Foreskin fibroblast (primary cell): ENCODE measurements at places on chromosomes 11 and 22.
A peak's percentile ranks its signal among the peaks of the same experiment; 100 is the strongest.

DNA sequence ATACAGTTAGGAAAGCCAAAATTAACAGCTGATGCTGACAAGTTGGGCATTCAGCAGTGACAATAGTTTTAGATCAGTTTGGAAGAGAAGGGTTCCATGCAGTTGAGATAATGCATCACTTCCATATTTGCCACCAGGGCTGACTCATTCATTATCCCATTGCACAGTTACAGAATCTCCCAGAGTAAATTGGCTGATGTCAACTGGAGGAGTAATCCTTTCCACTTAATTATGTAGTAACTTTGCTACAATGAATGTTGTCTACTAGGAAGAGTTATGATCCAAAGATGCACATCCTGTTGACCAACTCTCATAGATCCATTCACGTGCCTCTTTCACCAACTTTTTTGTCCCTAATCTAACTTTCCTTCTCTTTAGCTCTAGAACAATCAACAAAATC, 123.3 kb upstream of the LUZP2 start:
- DNase-seq: no peak

DNA sequence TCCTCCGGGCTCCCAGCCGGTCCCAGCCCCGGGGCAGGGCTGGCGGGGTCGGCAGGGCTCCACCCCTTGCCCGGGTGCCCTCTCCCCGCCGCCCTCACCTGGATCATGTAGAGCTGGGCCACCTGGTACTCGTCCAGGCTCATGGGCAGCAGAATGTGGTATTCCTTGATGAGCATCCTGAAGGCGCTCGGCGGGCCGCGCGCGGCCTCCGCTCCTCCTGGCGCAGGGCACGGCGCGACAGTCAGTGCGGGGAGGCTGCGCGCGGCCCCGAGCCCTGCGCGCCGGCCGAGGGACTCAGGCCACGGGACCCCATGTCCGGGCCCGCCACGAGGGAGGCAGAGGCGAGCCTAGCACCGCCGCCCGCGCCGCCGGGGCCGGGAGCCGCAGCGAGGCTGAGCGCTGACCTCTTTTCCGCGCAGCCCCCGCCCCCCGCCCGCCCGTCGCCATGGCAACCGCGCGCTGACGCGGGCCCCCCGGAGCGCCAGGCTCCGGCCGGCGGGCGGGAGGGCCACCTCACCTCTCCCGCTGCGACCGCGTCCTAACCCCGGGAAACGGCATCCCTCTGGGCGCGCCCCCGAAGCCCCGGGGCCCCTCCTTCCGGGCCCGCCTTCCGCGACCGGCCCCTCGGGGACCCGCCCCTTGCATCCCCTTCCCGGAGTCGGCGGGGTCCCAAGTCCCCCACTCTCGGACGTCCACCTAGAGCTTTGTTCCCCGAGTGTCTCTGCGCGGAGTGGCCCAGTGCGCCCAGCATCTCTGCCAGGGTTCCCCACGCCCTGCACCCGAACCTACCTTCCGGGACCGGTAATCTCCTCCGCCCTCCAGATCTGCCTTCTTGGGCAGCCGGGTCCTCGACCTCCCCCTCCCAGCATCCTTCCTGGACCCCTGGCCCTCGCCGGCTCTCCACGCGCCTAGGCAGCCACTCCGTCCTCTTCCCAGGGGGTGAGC, 886 bp downstream of the PITPNM1 start:
- peak; percentile 21 for DNase-seq

- no peak for DNase-seq
Observed at GRCh38 chr22:24483976-24484545, 11.1 kb upstream of the UPB1 start.

GRCh38 chr22:42372976-42373375, 59.2 kb downstream of the NFAM1 start:
- DNase-seq: no peak

DNA sequence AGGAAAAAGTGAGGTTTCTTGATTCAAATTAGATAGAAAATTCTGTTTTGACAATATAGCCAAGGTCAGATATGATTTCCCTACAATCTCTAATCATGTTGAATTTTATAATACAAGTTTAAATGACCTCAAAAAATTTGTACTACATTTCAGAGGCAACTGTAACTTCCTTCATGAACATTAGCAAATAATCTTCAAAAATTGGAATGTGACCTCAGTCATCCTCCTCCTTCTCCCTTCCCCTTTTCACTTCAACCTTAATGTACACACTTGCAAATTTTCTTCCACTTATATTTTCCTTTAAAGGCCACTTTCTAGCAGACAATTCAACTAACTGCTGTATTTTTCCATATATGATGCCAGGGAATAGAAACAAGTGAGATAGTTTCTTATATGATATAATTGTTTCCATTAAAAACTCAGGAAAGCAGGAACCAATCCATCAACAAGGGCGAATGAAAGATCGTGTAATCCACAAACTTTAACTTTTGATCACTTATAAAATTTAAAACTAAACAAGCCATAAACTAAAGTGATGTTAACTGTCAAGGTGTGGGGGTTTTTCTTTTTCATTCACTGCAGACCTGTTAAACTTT, 60.3 kb downstream of the MAML2 start:
- no peak for DNase-seq

DNA sequence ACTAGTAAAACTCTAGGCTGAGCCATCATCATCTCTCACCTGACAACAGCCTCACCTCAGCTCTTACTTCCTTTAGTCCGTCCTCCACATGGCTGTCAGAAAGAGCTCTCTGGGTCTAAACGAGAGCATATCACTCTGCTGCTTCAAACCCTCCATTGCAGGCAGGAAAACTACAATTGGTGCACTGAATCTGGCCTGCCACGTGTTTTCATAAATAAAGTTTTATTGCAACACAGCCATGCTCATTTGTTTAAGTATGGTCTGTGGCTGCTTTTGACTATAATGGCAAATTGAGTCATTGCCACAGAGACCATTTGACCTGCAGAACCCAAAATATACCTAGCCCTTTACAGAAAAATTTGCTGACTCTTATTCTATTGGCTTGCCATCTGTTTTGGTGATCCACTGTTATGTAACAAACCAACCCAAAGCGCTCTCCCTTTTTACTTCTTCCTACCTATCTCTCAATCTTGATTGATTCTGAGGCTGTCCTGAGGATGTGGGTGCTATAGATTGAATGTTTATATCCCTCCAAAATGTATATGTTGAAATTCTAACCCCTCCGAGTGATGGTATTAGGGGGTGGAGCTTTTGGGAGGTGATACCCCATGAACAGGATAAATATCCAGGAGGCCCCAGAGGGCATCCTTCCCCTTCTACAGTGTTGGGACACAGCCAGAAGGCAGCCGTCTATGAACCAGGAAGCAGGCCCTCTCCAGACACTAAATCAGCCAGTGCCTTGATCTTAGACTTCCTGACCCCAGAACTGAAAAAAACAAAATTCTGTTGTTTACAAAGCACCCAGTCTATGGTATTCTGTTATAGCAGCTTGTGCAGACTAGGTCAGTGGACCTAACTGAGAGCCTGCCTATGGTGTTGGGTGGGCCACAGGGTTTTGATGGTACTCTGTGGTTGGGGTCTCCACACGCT, 99.9 kb downstream of the PIWIL4 start:
- DNase-seq: no peak

DNA sequence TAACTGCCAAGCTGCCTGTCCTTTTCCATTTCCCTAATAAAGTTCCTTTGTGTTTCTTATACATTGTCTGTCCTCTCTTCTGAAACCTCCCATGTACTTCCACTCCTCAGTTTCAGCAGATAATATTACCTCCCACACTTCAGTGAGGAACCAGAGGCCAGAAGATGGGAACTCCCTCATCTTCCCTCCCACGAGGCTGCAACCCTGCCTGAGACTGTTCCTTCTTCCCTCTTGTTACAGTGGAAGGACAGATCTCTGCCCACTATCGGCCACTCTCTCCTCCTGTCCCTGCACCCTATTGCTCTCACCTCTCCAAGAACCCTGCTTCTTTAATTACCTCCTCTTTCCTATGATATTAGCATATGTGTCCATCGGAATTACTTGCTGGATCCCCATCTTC, 38.1 kb upstream of the SWAP70 start:
- DNase-seq: no peak

GRCh38 chr11:15852179-15852578, 504.2 kb downstream of the SOX6 start:
- DNase-seq: no peak

DNA sequence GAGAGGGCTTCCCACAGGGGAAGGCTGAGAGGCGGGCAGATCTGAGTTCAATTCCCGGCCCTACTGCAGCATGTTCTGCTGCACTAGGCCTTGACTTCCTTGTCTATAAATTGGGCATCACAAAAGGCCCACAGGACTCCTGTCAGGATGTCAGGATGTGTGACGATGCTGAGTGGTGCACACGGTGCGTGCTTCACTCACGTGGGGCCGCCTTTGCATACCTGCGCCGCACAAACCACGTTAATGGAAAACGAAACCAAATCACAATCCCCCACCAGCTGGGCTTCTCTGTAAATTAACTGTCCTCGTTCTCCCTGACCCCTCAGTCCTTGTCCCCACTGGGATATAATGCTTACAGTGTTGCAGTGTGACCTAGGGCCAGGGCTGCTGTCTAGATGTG, 32.3 kb upstream of the TSPAN18 start:
- DNase-seq: no peak

DNA sequence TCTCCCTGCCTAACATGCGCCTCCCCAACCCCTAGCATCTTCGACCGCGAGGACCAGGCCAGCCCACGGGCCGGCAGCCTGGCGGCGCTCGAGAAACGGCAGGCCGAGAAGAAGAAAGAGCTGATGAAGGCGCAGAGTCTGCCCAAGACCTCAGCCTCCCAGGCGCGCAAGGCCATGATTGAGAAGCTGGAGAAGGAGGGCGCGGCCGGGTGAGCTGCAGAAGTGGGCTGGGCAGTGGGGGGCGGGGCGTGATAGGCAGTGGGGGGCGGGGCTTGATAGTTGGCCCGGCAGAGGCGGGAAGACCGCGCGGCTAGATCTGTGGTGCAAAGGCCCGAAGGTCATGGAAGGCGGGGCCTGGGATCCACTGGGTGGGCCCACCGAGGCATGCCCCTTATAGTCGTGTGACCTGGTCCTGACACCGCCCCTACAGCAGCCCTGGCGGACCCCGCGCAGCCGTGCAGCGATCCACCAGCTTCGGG, 8.7 kb downstream of the SELENOM start:
- no peak for DNase-seq

- no peak for DNase-seq
Observed at GRCh38 chr11:7643314-7643713, 30.0 kb downstream of the CYB5R2 start.

- DNase-seq: no peak
Observed at GRCh38 chr22:35559354-35560005, 18.8 kb downstream of the RASD2 start.

DNA sequence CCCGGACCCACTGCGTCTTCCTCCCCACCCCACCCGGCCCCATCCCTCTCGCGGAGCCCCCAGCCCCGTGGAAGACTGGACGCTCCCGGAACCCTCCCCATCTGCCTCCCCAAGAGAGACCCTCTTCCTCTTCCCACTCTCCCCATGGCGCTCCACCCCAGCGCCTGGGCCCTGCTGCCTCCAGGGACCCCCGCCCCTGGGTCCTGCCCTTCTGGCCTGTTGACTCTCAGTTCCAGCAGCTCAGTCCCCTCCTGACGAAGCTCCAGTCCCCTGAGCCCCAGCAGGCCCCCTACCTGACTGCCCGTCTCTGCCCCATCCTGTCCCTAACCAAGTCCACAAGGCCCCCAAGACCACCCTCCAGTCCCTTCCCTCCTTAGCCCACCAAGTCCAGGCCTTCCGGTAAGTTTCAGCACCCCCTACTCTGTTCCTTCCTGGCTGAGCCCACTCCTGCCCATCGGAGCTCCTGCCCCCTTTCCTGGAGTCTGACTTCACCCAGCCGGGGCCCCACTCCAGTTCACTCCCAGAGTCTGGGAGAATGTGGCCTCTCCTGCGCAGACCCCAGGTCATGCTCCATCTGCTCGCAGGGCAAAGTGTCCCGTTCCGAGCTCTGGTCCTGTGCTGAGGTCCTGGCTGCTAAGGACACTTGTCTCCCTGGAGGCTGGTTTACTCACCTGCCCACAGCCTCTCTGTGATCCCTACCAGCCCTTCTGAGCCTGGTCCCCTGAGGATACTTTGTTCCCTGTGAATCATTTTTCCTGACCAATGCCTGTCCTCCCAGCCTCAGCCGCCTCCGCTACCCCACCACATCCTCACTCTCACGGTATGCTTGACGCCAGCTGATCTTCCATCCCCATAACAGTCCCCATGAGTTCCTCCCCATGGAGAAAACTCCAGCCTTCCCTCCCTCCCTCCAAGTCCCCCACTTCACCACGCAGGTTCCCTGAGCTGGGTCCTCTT, 722 bp downstream of the IFITM10 start:
- peak; percentile 86 for DNase-seq

- no peak for DNase-seq
Observed at GRCh38 chr11:110056956-110057355, 36.2 kb upstream of the ZC3H12C start.

GRCh38 chr11:82701847-82702520, 31.7 kb downstream of the FAM181B start:
- DNase-seq: no peak

DNA sequence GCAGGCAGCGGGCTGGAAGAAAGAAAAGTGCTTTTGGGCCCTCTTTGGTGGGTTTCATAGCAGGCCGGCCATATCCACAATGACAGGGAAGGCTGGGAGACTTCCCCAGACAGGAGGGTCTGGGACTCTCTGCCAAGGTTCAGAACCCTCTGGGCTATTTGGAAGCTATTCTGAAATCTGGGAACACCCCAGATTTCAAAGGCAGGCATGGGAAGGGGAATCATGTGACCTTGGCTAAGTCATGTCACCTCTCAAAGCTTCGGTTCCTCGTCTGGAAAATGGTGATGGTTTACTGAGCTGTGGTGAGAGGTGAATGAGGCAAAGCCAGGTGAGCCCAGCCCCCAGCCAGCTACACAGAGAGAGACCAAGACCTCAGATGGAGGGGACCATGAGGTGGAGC, 4.6 kb downstream of the CASTOR1 start:
- no peak for DNase-seq

GRCh38 chr11:41872870-41873269, 413.4 kb upstream of the LRRC4C start:
- no peak for DNase-seq

GRCh38 chr11:133828871-133829270, 16.4 kb downstream of the SPATA19 start:
- DNase-seq: no peak

GRCh38 chr22:37897807-37898206, 8.3 kb upstream of the MICALL1 start:
- DNase-seq: no peak

DNA sequence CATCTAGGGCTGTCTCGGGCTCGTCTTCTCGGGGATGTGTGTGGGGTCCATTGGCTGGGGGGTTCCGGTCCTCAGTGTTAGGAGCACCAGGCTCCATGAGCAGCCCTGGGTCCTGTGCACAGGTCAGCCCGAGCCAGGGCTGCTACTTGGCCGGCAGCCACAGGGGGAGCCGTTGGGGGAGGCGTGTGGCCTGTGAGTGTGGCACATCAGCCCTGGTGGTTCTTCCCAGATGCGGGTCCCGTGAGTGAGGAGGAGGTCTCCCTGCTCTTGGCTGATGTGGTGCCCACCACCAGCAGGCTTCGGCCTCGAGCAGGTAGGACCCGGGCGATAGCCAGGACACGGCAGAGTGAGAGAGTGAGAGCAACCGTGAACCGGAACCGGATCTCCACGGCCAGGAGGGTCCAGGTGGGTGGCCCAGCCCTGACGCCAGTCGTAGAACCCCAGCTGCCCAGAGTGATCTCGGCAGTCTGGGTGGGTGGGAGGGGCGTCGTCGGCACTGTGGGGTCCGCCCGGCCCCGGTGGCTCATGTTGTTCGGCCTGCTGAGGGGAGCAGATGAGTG, 18.5 kb downstream of the IRF7 start:
- DNase-seq: no peak

GRCh38 chr11:15568440-15568839, 453.7 kb downstream of the INSC start:
- no peak for DNase-seq

GRCh38 chr11:133338588-133338987, 193.7 kb downstream of the OPCML start:
- no peak for DNase-seq

- DNase-seq: no peak
Observed at GRCh38 chr11:107478922-107479321, 21.3 kb upstream of the CWF19L2 start.
